Activated naive CD4-positive, alpha-beta T cell treated with Interleukin-2 at 50 U/mL for 16 hours (primary cell): ENCODE measurements at places on chromosomes 7 and 10.

DNA sequence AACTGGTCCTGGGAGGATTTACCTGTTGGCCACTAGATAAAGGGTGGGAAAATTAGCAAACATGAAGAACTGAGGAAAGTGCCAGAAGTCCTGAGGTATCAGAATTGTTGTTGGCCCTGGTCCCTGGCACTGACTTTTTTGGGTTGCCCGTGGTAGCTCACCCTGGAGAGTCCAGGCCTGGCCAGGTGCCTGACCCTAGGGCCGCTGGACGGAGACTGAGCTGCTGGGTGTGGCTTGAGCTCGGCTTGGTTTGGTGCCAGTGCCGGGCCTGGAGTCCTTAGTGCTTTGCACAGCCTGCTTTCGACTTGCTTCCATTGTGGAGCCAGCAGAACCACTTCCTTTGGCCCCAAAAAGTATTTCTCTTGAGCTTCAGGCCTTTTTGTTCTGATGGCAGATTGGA is 12.9 kb downstream of the MDH2 start:
- DNase-seq: no peak

GRCh38 chr7:97078023-97078969 is 39.2 kb upstream of the SDHAF3 start:
- no peak for DNase-seq

DNA sequence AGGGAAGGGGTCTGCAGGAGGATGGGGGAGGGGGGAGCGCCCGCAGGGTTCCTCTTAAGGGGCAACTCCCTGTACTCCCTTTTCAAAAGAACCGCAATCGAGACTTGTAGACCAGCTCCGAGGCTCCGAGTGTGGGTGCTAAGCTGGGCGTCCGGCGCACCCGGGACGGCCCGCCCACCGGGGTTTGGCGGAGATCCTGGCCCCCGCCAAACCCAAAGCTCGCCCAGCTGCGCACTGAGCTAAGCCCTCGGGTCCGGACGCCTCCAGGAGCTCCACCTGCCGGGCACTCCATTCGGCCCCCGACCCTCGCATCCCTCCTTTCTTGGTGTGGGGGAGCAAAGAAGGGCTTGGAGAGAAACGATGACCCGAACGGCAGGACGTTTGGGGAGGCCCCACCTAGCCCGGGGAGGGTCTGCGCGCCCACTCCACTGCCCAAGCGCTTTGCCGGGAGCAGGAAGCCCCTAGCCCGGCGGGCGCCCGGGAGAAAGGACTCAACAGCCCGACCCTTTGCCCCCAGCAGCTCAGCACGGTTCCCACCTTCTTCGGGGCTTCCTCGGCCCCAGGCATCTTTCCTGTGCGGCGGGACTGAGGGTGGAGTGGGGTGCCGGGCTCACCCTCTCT is 651 bp downstream of the AFAP1L2 start:
- DNase-seq: no peak

DNA sequence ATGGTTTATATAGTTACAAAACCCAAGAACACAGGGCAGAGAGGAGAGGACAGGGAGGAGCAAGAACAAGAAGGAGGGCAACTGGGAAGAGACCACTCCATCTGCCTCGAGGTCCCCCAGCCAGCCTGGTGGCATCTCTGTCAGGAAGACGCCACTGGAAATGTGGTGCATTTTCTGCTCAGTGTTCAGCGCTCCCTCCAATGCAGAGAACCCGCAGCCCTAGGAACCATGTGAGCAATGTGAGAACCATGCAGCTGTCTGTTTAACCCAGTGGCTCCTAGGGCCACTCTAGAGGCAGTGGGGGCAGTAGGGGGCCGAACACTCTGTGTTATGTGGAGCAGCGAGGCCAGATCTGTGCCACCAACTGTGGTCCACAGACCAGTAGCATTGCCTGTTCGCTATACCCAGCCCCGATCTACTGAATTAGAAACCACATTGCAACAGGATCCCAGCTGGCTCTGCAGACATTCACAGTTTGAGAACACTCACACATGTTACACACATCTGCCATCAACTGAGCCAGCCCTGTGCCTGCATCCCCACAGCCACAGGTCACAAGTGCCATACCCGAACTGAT is 110.2 kb downstream of the CPXM2 start:
- DNase-seq: no peak

- no peak for DNase-seq
These were observed 149.8 kb downstream of the XPNPEP1 start for GRCh38 chr10:109773288-109774120.

DNA sequence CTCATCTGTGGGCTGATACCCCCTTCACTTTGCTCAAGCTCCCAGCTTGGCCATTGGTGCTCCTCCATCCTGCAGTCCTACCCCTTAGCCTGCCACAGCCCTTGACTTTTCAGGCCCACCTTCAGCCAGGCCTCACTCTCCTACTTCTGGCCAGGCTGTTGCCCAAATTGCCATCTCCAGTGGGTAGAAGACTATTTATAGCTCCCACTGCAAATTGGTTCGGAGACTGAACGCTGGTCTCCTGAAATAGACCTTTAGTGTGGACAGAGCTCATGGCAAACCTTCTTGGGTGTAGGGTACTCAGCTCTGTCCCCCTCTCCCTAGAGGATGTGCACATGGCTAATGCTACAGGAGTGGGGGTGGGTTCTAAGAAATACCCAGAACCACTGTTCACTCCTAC is 697.8 kb downstream of the LRMDA start:
- no peak for DNase-seq

- DNase-seq: no peak
These were observed 765.9 kb downstream of the GRID1 start for GRCh38 chr10:85600744-85601081.

GRCh38 chr7:155538293-155538692 is 8.1 kb downstream of the CNPY1 start:
- no peak for DNase-seq

DNA sequence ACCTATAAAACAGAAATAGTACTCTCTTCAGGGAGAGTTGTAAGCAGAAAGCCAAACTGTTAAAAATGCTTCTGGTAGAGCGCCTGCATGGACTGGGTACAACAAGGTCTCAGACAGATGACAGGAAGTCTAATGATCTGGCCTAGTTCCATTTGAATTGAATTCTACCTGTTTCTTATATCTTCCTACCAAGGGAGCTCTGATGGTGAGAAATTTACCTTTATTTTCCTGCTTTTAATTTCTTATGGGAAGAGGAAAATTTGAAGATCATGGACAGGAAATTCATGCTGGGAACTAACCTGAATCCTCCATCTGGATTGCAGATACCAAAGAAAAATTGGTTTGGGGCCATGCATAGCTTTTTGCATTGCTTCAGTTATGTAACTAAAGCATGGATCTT is 63.3 kb downstream of the BMPER start:
- DNase-seq: no peak

DNA sequence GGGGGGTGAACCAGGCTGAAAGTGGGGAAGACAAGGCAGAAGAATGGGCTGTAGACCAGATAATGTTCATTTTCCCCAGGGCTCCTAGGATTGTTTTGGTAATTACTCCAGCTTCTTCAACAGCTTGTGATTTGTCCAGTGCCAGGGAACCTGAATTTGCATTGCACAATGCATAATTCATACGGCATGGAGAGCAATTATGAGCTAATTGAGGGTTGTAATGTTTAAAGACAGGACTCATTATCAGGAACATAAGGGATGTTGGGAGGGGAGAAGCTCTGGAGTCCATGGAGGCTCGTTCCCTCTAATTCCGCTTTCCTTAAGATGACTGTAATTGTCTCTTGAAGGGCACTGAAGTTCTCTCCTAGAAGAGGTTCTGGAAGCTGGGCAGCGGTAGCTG is 405.0 kb upstream of the ZMIZ1 start:
- DNase-seq: no peak

GRCh38 chr10:99850021-99850766 is 67.8 kb downstream of the ABCC2 start:
- no peak for DNase-seq
